CD14-positive monocyte (primary cell): ENCODE measurements at places on chromosomes 11 and 22.

DNA sequence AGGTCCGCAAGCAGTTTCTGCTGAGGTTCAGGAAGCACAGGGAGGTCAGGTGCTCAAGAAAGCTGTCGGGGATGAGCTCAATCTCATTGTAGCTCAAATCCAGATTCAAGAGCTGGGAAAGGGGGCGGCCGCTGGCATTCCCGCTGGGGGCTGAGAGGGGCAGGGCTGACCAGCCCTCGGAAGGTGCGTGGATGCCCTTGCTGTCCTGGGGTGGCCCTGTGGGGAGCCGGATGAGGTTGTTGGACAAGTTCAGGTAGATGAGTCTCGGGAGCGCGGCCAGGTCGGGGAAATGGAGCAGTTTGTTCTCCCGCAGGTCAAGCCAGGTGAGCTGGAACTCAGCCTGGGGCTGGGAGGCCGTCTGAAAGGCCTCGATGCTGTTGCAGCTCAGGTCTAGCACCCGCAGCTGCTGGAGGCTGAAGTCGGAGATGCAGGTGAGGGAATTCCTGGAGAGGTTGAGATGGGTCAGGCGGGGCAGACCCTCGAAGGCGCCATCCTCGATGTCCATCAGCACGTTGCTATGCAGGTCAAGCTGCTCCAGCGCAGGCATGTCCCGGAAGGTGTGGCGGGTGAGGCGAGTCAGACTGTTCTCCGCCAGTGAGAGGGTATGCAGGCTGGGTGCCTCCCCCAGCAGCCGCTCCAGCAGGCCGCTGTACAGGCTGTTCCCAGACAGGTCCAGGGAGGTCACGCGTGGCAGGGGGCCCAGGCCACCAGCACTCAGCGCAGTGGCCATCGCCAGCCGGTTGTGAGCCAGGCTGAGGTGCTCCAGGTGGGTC lies 9.8 kb downstream of the LRRC32 start:
- DNase-seq = no peak

GRCh38 chr11:8839306-8839956 lies 71.6 kb upstream of the AKIP1 start:
- DNase-seq = no peak

GRCh38 chr22:29580200-29580810 lies 608 bp downstream of the NIPSNAP1 start:
- no peak for DNase-seq

- DNase-seq = no peak
Observed at GRCh38 chr11:72136684-72137262, 1.2 kb downstream of the FOLR3 start.

GRCh38 chr22:24500277-24500820 lies 5.2 kb downstream of the UPB1 start:
- DNase-seq = no peak

DNA sequence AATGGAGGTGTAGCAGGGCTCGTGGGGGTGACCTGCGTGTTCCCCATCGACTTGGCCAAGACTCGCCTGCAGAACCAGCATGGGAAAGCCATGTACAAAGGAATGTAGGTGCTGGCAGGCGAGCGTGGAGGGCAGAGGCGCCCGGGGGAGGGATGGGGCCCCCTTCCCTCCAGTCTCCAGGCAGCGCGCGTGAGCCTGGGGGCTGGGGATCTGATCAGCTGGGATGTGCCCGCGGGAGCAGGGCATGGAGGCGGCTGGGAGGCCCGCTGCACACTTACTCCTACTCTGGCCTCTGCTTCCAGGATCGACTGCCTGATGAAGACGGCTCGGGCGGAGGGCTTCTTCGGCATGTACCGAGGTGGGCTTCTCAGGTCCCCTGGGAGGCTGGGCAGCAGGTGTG lies 17.8 kb downstream of the SLC25A18 start:
- no peak for DNase-seq
